HS-5 (cell line): ENCODE measurements at places on chromosomes 7 and 10.

GRCh38 chr7:143493751-143494150 lies 16.1 kb downstream of the TAS2R41 start:
- DNase-seq, result no peak

DNA sequence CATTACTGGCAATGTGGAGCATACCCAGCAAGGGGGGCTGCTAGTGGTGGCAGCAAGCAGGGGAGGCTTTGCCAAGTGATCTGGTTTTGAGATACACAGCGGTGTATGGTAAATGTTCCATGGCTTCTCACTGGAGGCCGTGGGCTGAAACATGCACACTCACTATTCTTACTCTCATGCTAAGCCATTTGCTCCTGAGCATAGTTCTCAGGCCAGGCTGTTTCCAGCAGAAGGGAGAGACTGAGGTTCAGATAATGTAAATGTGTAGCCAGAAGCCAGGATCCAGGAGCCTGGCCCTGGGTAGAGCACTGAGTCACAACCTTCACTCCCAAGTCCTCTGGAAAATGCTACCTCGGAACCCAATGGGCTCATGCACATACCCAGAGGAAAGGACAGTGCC lies 757.9 kb downstream of the GRID1 start:
- DNase-seq, result no peak

DNA sequence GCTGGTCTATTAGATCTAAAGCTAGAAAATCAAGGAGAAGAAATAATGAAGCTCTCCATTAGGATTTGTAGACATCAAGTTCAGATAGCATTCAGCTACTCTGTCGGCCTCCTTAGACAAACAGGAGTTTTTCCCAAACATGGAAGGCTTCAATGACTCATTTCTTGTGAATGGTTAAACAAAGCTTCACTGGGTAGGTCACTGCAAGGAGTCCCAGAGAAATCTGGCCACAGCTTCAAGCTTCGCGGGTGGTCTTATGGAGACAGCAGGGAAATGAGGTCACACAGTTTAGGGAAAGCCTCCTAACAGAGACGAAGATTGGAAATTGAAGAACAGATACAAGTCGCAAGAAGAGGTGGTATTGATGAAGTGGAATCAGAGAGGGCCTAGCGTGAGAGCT lies 22.6 kb upstream of the LRRC72 start:
- no peak for DNase-seq

GRCh38 chr7:131021902-131022301 lies 287.9 kb upstream of the KLF14 start:
- no peak for DNase-seq

- DNase-seq, result no peak
Measured at GRCh38 chr10:1544929-1545328, 192.4 kb downstream of the ADARB2 start.

DNA sequence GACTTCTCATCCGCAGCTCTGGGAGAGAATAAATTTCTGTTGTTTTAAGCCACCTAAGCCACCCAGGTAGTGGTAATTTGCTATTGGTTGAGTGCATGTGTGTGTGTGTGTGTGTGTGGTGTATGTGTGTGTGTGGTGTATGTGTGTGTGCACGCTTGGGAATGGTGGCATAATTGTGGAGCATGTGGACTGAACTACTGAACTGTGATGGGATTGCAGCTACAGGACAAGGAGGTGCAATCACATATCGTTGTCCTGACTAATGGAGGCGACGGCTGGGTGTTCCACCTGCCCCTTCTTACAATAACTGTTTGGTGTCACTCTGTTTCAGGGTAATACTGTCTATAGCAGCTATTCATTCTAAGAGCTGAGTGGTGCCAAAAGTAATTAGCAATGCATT lies 448.7 kb upstream of the PFKP start:
- no peak for DNase-seq
